ENCODE measurements at places on chromosomes 5 and 9. TPM values are rescaled to one million over a fixed set of nuclear protein-coding genes. Genes with fewer than 3 reads are reported as not detected.

- no peak overlapping the region for H3K4me3 ChIP-seq
- no peaks in the 10 kb centered on the region for H3K36me3 ChIP-seq
- no peaks in the 10 kb centered on the region for H3K4me1 ChIP-seq
- DNase-seq, result no peak
Measured at GRCh38 chr5:156474251-156474650, 147.3 kb downstream of the SGCD start.

GRCh38 chr5:169886677-169887076 is 93.6 kb downstream of the INSYN2B start:
- H3K36me3 ChIP-seq, result peaks cover 12% of the 10 kb centered on the region
- H3K27me3 ChIP-seq, result no peaks in the 10 kb centered on the region
- no peak for DNase-seq
- no peak overlapping the region for H3K27ac ChIP-seq
- H3K4me1 ChIP-seq, result no peaks in the 10 kb centered on the region
- H3K4me3 ChIP-seq, result no peak overlapping the region

GRCh38 chr5:135076801-135077200 is 42.8 kb upstream of the PITX1 start:
- no peak for DNase-seq
- H3K27me3 ChIP-seq, result peaks cover 14% of the 10 kb centered on the region
- no peak overlapping the region for H3K27ac ChIP-seq
- H3K4me3 ChIP-seq, result no peak overlapping the region

GRCh38 chr5:145393426-145393825 is 441.7 kb downstream of the PRELID2 start:
- no peaks in the 10 kb centered on the region for H3K27me3 ChIP-seq
- no peaks in the 10 kb centered on the region for H3K4me1 ChIP-seq
- H3K4me3 ChIP-seq, result no peak overlapping the region
- DNase-seq, result no peak
- H3K27ac ChIP-seq, result no peak overlapping the region
- no peaks in the 10 kb centered on the region for H3K36me3 ChIP-seq

- H3K4me3 ChIP-seq, result no peak overlapping the region
- no peaks in the 10 kb centered on the region for H3K4me1 ChIP-seq
- no peak for DNase-seq
- no peaks in the 10 kb centered on the region for H3K36me3 ChIP-seq
- no peak overlapping the region for H3K27ac ChIP-seq
- no peaks in the 10 kb centered on the region for H3K27me3 ChIP-seq
Measured at GRCh38 chr9:112823257-112823656, 67.4 kb downstream of the SLC46A2 start.

GRCh38 chr9:109499631-109500410 is 1.7 kb upstream of the PTPN3 start:
- peaks cover 68% of the 10 kb centered on the region for H3K27me3 ChIP-seq
- peaks cover 5% of the 10 kb centered on the region for H3K36me3 ChIP-seq
- DNase-seq, result no peak

Gene ARHGEF37
- total RNA-seq, result 0.37 TPM

Gene ARID3C
- total RNA-seq, result not detected

All from activated CD8-positive, alpha-beta memory T cell treated with anti-CD3 and anti-CD28 coated beads, Interleukin-2, amount 10 ng/mL, durations not matched to agents 7 days and 5 days (primary cell).